ENCODE measurements at places on chromosomes 13 and 19.

DNA sequence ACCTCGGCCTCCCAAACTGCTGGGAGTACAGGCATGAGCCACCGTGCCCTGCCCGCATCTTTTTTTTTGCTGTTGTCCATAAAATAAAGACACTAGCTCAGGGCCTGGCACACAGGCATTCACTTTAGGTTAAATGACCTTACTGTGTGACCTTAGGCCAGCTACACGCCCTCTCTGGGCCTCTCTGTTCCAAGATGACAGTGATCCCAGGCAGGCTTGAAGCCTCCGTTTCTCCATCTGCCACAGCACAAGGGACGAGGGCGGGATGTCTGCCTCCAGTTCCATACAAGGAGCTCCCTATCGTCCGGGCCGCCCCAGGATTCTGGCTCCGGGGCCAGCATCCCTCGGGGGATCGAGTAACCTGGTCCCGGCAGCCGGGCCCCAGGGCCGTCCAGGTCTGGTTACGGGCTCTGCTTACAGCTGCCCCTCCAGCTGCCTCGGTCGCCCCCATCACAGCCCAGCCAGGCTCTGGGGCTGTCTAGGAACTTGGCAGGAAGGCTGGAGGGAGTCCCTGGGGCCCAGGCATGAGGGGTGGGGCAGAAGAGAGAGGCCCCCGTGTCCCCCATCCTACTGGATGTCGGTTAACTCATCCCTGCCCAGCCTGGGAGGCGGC, 11.9 kb upstream of the SEMA6B start:
- DNase-seq, result no peak

GRCh38 chr19:36483653-36484052, 5.7 kb downstream of the ZNF566 start:
- DNase-seq, result no peak

GRCh38 chr13:27621366-27622101, at the start of gene POLR1D:
Gene POLR1D (plus strand): TSS chr13:27621892. CDS start chr13:27621984, 92 bp downstream.
- peak; percentile 89 for DNase-seq

DNA sequence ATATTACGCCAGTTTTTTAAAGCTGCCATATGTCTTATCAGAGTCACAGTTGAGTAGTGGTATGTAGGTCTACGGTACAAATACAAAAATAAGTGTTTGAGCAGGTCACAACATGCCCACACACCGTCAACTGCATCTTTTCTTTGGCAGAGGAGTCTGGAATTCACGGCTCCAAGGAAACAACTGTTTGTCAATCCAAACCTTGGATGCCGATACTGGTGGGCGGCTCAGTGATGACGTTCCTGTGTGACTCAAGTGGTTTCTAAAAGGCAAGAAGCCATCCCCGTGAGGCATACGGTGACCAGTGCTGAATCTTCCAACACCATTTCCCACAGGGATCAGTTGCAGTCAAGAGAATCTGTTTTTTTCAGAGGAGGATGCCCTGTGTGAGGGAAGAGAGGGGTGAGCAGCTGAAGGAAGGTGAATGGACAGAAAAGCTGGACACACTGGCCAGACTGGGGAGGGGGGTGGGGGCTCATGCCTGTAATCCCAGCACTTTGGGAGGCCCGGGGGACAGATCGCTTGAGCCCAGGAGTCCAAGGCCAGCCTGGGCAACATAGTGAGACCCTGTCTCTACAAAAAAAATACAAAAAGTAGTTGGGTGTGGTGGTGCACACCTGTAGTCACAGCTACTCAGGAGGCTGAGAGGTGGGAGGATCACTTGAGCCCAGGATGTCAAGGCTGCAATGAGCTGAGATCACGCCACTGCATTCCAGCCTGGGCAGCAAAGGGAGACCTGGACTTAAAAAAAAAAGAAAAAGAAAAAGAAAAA, 22.8 kb upstream of the CEBPG start:
- no peak for DNase-seq

DNA sequence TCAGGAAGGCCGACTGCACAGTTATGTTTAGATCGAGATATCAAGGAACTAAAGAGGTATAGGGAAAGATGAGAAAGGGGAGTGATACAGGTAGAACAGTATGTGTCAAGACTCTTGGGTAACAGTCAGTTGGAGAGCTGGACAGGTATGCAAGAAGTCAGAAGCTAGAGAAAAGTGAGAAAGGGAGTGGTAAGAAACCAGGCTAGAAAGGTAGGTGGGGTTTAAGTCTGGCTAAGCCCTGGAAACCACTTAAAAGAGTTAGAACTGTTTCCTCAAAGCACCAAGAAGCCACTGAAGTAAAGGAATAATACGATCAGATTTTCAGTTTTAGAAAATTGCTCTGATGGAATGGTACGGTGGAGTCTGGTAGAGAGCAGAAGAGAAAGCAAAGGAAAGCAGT, 196.4 kb downstream of the VWA8 start:
- no peak for DNase-seq

DNA sequence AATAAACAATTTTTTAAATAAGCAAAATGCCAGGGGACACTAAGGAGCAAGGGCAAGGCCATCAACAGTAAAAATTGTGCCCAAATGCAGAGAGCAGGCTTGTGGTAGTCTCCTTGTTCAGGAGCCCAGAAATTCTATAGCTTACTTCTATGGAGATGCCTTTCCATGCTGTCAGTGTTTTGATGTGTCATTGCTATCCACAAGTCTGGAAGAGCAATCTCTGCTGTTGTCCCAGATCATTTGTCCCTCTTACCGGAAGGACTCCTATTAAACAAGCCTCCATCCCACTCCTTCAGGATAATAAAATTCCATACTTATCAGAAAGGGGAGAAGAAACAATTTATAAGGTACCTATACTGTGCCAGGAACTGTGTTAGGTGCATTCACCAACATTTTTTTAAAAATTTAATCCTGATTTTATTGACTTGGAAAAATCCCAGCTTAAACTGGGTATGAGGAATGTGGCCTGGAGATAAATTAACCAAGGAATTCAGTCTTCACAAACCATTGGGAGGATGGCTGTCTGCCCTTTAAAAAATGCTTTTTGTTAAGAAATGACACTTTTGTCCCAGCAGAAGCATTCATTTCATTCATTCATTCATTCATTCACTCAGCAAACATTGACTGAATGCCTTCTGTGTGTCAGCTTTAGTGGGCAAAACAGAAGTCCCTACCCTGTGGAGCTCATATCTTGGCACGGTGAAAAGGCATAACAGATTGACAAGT, 26.8 kb upstream of the CYSLTR2 start:
- DNase-seq, result no peak

DNA sequence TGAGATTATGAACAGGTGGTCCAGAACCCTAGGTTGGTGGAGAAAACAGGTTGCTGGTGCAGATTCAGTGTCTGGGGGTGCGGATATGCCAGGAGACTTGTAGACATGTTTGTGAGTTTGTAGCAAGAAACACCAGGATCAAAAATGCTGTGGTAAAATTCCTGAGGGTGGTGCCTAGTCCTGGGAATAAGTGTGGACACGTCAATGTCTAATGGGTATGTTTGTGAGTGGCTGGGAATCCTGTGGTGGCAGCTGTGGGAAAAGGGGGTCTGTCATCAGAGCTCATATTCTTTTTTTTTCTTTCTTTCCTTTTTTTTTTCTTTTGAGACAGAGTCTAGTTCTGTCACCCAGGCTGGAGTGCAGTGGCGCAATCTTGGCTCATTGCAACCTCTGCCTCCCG, 7.2 kb downstream of the ZNF708 start:
- no peak for DNase-seq

DNA sequence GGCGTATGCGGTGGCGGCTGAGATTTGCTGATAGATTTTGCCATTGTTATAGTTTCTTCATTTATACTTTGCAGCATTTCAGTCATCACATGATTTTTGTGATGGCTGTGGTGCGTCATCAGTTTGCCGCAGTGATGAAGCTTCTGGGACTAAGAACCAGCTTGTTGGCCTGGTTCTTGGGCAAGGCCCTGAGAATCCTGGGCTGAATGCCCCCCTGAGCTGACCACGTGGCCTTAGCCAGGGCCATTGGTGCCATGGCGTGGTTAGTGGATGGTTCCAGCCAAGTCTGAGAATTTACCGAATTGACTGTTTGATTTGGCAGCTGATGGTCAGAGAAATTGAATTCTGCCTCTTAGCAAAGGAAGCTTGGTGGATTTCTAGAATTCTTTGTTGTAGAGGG, 17.8 kb downstream of the GATAD2A start:
- no peak for DNase-seq

DNA sequence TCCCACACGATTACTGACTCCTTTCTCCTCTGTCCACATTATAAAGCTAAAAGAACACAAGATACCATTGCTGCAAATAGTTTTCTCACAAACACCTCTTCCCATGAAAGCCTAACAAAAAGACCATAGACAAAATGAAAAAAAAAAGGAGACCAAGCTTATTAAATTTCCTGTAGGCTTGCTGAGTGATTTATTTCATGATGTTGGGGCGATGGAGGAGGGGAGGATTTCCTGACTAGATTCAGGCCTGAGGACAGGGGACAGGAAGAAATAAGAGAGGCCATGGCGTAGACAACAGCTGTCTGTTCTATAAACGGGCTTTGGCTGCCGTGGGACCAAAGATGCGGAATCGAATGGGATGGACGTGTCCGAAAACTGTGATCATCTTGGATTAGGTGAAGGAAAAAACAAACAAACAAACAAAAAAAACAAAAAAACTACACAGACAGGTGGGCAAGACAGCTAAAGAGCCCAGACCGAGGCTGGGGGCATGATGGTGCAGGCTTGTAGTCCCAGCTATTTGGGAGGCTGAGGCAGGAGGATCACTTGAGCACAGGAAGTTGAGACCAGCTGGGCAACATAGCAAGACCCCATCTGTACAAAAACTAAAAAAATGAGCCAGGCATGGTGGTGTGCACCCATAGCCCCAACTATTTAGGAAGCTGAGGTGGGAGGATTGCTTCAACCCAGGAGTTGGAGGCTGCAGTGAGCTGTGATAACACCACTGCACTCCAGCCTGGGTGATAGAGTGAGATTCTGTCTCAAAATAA, 5.3 kb downstream of the TMPRSS9 start:
- no peak for DNase-seq

DNA sequence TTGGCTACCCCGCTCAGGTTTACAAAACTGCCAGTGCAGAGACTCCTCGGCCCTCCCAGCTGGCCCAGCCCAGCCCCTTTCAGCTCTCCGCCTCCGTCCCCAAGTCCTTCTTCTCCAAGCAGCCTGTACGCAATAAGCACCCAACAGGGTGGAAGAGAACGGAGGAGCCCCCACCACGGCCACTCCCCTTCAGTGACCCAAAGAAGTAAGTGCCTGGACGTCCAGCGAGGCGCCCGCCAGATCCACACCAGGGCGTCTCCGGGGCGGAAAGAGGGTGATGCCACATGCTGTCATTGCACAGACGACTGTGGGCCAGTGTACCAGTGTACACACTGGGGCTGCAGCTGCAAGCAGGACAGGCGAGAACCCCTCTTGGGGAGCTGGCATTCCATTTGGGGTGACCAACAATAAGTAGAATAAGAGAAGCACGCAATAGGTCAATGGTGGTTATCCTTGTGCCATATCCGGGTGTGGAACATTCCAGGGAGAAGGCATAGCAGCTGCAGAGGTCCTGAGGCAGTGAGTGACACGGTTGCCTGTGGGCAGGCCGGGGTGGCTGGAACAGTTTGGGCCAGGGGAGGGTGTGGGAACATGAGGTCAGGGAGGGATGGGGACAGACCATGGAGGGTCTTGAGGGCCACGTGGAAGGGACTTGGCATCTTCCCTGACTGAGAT, 41.3 kb downstream of the DPF1 start:
- DNase-seq, result no peak

DNA sequence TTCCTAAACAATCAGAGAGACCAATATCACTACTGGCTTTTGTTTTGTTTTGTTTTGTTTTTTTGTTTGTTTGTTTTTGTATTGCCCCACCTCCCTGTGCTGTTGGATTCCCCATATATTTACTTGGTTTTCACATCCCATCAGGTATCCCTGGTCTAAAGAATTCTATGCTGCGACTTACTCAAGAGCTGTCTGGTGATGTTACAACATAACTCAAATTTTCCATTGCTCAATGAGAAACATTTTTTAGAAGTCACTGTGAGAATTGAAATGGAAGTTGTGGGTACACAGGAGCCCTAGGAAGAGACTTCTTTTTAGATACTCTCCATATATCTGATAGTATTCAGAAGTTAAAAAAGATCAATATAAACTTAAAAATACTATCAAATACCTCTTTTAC, 181.4 kb downstream of the KLF5 start:
- DNase-seq, result no peak

DNA sequence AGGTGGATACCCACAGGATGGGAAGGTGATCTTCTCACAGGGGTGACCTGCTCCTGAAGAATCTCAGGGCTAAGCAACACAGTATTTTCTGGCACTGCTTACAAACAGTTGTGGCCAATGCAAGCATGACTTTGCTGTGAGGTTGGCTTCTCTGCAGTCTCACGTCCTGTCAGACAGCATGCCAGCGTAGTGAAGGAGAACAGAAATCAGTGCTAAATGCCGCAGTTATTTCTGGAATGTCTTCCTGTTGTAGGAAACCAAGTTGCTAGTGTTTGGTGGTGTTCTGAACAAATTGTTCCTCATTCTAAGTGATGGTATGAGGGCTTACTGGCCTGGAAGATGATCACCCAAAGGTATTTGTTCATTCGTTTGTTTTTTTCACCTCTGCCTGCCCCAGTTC, 320.1 kb downstream of the MTUS2 start:
- DNase-seq, result no peak

- no peak for DNase-seq
Observed at GRCh38 chr19:10517760-10518443, 655 bp upstream of the S1PR5 start.

DNA sequence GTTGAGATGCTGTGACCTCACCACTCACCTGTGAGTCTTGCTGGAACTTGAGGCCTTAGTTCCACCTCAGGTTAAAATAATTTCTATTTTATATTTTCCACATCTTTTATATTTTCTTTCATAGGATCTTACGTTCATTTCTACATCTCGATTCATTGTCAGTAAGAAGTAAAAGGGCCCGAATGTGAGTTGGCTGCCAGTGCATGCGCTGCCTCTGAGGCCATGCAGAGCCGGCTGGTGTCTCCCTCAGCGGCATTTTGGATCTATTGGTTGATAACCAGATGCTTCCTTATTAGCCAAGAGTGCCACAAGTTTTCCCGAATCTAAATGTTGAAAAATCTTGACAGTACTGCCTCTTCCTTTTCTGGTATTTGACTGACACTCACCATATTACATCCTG, 347.3 kb downstream of the TEX29 start:
- no peak for DNase-seq

GRCh38 chr19:19429361-19429760, 23.9 kb downstream of the GATAD2A start:
- DNase-seq, result no peak

GRCh38 chr13:32824061-32824460, 192.2 kb upstream of the KL start:
- no peak for DNase-seq
